Hair follicular keratinocyte (primary cell): ENCODE measurements at places on chromosomes 2 and 18. TPM values are rescaled to one million over a fixed set of nuclear protein-coding genes. Genes with fewer than 3 reads are reported as not detected.

The NXPH2 gene
- total RNA-seq = 0.27 TPM in 1 of 2 replicates, not detected in the other

The ABHD1 gene
- not detected in 2 replicates for total RNA-seq

The SH3RF3 gene
- 0.57 and 0.86 TPM in 2 replicates for total RNA-seq

The ERFE gene
- total RNA-seq = 1.1 and 2.9 TPM in 2 replicates

The INO80D gene
- 5.4 and 6.5 TPM in 2 replicates for total RNA-seq

The CKAP2L gene
- 11.3 and 21.2 TPM in 2 replicates for total RNA-seq

The COL3A1 gene
- total RNA-seq = 1.5 and 19.3 TPM in 2 replicates

The ALK gene
- under 0.01 TPM in 1 of 2 replicates, not detected in the other for total RNA-seq

The C1GALT1C1L gene
- total RNA-seq = 0.08 TPM in 1 of 2 replicates, not detected in the other

The SERPINB10 gene
- total RNA-seq = 0.08 TPM in 1 of 2 replicates, not detected in the other

The CEBPZOS gene
- total RNA-seq = 17.2 and 17.3 TPM in 2 replicates

The FTCDNL1 gene
- total RNA-seq = 0.08 and 0.57 TPM in 2 replicates

The IL18RAP gene
- total RNA-seq = not detected in 2 replicates

The MREG gene
- 23.5 and 32.2 TPM in 2 replicates for total RNA-seq

The KCNE4 gene
- total RNA-seq = not detected in 2 replicates

The SATB2 gene
- 0.30 and 0.78 TPM in 2 replicates for total RNA-seq

The SPDYA gene
- not detected in 2 replicates for total RNA-seq

The PLCL1 gene
- not detected in 2 replicates for total RNA-seq

The OXER1 gene
- total RNA-seq = not detected in 2 replicates

The XDH gene
- 33.5 and 87.8 TPM in 2 replicates for total RNA-seq

The SPR gene
- total RNA-seq = 20.9 and 32.8 TPM in 2 replicates

The TCF23 gene
- total RNA-seq = 0.04 TPM in 1 of 2 replicates, not detected in the other

The DPY30 gene
- total RNA-seq = 82.5 and 106 TPM in 2 replicates

The RPRM gene
- total RNA-seq = not detected in 2 replicates

The SLC14A1 gene
- total RNA-seq = not detected in 2 replicates
